ENCODE measurements at places on chromosomes 1 and 21.
A peak's percentile ranks its signal among the peaks of the same experiment; 100 is the strongest.

- H3K27ac ChIP-seq, result no peak overlapping the region
- H3K4me1 ChIP-seq, result no peaks in the 10 kb centered on the region
- no peaks in the 10 kb centered on the region for H3K36me3 ChIP-seq
- no peak overlapping the region for H3K4me3 ChIP-seq
- H3K27me3 ChIP-seq, result no peaks in the 10 kb centered on the region
Observed at GRCh38 chr21:27719226-27719625, 752.3 kb upstream of the ADAMTS5 start.

DNA sequence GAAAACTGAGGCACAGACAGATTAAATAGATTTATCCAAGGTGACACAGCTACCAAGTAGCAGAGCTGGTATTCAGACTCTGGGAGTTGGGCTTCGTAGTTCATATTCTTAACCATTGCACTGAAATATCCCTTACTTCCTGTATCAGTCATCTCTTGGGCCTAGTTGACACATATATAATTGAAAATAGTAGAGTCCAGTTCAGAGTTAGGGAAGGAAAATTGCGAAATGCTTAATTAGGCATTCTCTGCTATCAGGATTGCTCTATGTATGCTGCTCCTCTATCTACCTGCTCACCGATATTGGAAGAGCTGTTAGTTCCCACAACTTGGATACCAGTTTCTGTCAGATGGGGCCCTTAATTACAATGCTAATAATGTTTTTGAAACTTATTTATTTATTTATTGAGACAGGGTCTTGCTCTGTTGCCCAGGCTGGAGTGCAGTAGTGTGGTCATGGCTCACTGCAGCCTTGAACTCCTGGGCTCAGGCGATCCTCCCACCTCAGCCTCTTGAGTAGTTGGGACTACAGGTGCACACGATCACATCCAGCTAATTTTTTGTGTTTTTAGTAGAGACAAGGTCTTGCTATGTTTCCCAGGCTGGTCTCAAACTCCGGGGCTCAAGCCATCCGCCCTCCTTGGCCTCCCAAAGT lies 8.2 kb downstream of the RCOR3 start:
- no peaks in the 10 kb centered on the region for H3K27me3 ChIP-seq
- H3K27ac ChIP-seq, result no peak overlapping the region
- peaks cover 55% of the 10 kb centered on the region for H3K36me3 ChIP-seq
- DNase-seq, result no peak
- peaks cover 10% of the 10 kb centered on the region for H3K4me1 ChIP-seq

DNA sequence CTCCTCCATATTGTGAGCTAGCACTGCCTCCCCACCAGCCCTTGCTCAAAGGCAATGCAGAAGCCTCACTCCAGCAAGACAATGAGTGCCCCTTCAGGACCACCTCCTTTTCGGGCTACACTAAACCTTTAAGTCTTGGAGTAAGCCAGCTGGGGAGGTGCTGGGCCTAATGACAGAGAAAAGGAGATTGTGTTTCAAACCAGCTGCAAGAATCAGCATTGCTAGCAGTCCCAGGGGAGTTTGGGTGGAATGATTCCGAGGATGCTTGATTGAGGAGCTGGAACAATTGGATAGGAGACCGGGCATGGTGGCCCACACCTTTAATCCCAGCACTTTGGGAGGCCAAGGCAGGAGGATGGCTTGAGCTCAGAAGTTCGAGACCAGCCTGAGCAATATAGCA lies 54.1 kb upstream of the GPR37L1 start:
- no peak for DNase-seq
- H3K4me3 ChIP-seq, result no peak overlapping the region
- H3K36me3 ChIP-seq, result no peaks in the 10 kb centered on the region
- H3K27ac ChIP-seq, result no peak overlapping the region

GRCh38 chr21:39616211-39616772 lies 3.6 kb downstream of the B3GALT5 start:
- no peak overlapping the region for H3K27ac ChIP-seq
- H3K4me1 ChIP-seq, result peaks cover 3% of the 10 kb centered on the region
- H3K4me3 ChIP-seq, result no peak overlapping the region
- no peaks in the 10 kb centered on the region for H3K36me3 ChIP-seq

DNA sequence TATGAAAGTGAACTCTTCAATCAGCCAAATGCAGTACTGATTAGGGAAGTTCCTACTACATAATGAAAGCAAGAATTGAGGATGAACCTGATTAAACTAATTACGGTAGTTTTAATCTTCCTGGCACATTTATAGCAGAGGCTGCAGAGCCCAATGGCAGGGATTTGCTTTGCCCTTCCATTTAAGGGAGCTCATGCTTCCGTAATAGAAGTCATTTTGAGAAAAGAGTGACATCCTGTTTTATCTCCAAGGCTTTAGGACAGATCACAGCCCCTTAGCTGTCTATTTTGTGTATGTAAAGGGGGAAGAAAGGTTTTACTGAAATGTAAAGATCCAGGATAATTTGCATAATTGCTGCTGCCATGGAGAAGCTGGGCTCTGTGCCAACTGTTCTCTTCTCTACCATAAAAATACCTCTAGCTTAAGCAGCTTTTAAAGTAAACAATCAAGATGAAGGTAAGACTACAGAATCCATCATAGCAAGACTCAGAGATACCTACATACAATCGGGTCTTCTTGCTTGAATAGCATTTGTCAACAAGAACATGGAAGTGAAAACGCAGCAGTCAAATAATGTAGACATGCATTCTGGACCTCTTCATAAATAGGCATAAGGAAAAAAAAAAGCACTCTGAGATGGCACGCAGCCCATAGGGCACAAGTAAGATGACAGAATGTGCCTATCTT lies 62.5 kb downstream of the ASH1L start:
- DNase-seq, result no peak
- peaks cover 10% of the 10 kb centered on the region for H3K36me3 ChIP-seq
- no peak overlapping the region for H3K4me3 ChIP-seq
- peak overlapping the region; percentile 65 for H3K27ac ChIP-seq
- H3K4me1 ChIP-seq, result peaks cover 21% of the 10 kb centered on the region

Data from effector memory CD8-positive, alpha-beta T cell (primary cell).